ENCODE measurements at places on chromosomes 5 and 9.

- DNase-seq, result peak; percentile 61
Measured at GRCh38 chr9:99411068-99411467, 189.0 kb downstream of the SEC61B start.

- DNase-seq, result no peak
Measured at GRCh38 chr9:551986-552929, 289.2 kb upstream of the DMRT1 start.

GRCh38 chr9:114769624-114770023 is 36.2 kb downstream of the TNFSF15 start:
- DNase-seq, result peak; percentile 38

DNA sequence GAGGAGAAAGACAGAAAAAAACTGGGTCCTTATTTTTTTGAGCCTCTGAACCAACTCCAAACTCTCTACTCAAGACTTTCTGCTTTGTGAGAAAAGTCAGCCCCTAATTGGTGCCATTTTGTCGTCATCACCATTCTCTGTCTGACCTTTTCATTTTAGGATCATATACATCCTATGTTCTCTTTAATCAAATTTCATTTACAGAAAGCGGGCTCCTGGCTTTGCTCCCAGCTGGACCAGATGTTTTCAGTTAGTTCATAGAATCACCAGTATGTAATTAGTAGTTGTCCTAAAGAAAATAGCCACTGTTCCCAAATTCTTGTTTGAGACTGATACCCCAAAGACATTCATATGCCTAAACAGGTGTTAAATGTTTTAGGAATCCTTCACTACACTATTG is 28.6 kb upstream of the SLCO4C1 start:
- DNase-seq, result no peak
